ENCODE measurements at places on chromosomes 7 and 10.

GRCh38 chr10:106302961-106303360 lies 861.5 kb downstream of the SORCS1 start:
- no peak for DNase-seq

DNA sequence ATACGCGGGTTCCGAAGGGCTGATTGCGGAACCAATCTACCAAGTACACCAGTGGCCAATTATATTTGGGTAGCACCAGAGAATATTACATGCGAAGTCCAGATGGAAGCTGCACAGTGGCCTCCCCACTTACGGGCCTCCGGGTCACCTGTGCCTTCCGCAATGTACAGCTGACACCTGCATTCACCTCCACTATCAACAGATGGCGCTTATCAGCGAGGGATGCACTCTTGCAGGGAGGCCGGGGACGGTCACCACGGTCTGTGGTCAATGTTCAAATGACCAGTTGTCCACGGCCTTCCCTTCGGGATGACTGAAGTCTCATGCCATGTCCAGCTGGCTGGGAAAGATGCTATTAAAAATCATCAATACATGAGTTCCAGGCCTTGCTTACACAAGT lies 47.6 kb downstream of the SLIT1 start:
- DNase-seq = no peak

- no peak for DNase-seq
Measured at GRCh38 chr10:70404787-70405036, 767 bp downstream of the EIF4EBP2 start.

GRCh38 chr10:70827086-70827757 lies 11.5 kb downstream of the SGPL1 start:
- no peak for DNase-seq

DNA sequence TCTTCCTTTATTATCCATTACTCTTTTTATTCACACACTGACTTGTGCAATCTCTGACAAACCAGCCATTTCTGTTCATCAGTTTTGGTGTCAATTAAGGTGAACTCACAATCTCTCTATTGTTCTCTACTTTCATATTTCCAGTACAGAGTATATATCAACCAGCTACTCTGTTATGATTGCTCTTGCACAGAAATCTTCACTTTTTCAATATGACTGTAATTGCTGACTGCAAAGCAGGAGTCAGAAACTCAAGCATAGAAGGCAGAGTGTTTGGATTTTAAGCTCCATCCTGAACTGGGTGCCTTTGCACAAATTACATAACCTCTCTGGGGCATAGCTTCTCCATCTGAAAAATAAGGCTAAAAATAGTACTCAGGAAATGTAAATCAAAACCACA lies 1042.0 kb downstream of the GRM8 start:
- no peak for DNase-seq

- no peak for DNase-seq
Measured at GRCh38 chr7:17462131-17462631, 163.7 kb downstream of the AHR start.

GRCh38 chr10:806451-807162 lies 117.1 kb upstream of the DIP2C start:
- no peak for DNase-seq

- DNase-seq = no peak
Measured at GRCh38 chr7:66518151-66518691, 110.5 kb upstream of the KCTD7 start.

Measured in stimulated activated CD8-positive, alpha-beta memory T cell treated with anti-CD3 and anti-CD28 coated beads, Interleukin-4, amount 100 ng/mL, for 1 hour (primary cell).